ENCODE measurements at places on chromosomes 12 and 14.

DNA sequence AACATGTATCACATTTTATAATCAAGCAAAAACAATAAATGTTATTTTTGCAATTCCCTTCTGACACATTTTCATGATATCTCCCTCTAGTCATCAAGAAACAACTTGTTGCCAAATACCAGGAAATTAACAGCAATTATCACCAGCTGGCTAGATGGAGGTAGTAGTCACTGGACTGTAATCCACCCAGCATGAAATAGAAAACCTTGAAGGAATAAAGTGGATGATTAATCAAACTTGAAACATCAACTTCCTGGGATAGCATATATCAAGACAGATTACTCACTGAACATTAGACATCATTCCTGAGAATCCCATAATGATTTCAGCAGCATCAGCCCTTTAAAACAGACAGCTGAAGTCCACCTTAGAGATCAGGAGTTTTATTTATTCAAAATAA, 259.0 kb downstream of the CCDC59 start:
- no peak for DNase-seq

DNA sequence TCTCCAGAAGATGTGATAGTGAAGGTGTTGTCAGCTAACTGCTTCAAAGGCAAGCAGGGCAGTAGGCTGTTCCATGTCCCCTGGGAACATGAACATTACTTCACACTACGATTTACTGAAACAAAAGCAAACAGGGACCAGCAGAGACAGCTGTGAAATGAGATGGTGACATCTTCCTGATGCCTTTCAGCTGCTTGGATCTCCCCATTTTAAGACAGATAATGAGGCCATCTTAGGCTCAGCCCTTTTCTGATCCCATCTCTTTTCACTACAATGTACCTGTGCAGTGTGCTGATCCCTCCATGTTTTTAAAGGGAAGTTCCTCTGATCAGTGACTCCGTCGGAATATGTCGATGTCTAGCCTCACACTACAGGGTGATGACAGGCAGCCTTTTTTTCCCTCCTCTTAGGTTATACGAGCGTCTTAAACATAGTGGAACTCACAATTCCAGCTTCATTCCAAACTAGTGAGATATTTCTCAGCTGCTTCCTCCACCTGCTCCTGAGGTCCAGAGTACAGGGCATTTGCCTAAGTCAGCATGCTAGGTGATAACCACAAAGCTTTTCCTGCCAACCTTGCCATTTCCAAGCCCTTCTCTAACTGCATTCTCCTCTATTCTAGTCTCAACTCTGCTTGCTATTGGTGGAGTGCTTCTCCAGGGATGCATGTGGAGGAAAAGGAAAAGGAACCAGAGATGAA, 87.6 kb upstream of the EGLN3 start:
- DNase-seq = no peak

- DNase-seq = no peak
Measured at GRCh38 chr14:51998348-51998747, 9.0 kb downstream of the RTRAF start.

DNA sequence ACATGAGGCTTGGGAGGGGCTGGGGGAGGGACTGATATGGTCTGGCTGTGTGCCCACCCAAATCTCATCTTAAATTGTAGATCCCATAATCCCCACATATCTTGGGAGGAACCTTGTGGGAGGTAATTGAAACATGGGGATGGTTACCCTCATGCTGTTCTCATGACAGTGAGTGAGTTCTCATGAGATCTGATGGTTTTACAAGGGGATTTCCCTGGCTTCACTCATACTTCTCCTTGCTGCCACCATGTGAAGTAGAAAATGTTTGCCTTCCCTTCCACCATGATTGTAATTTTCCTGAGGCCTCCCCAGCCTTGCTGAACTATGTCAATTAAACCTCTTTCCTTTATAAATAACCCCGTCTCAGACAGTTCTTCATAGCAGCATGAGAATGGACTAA, 362.9 kb downstream of the PCNX1 start:
- DNase-seq = no peak
